Stomach (tissue), 19 donors: ENCODE measurements at places on chromosomes 6 and 20. TPM values are rescaled to one million over a fixed set of nuclear protein-coding genes. Genes with fewer than 3 reads are reported as not detected.
A peak's percentile ranks its signal among the peaks of the same experiment; 100 is the strongest.

- DNase-seq: no peak
Observed at GRCh38 chr20:13353261-13353945, 132.3 kb downstream of the ISM1 start.

GRCh38 chr6:67433124-67433523 lies 1202.0 kb upstream of the ADGRB3 start:
- DNase-seq: no peak

Gene TNF
- total RNA-seq: not detected

Gene COL9A3
- not detected for total RNA-seq

Gene E2F3
- total RNA-seq: 11.6 TPM

Gene ULBP2
- not detected for total RNA-seq

Gene CST4
- not detected for total RNA-seq

- DNase-seq: no peak
Observed at GRCh38 chr6:53721766-53722165, 56.2 kb upstream of the KLHL31 start.

- DNase-seq: no peak
Observed at GRCh38 chr6:40312213-40313015, 274.8 kb downstream of the LRFN2 start.

Gene ADGRB3
- total RNA-seq: not detected

Gene CALHM6
- total RNA-seq: 8.1 TPM

GRCh38 chr6:156645097-156645496 lies 132.1 kb upstream of the ARID1B start:
- DNase-seq: no peak

- no peak for DNase-seq
Observed at GRCh38 chr6:12941422-12941821, 224.9 kb downstream of the PHACTR1 start.

Gene TSBP1
- total RNA-seq: not detected

Gene RAET1L
- total RNA-seq: not detected

Gene AP5S1
- total RNA-seq: 14.8 TPM

Gene RAB32
- total RNA-seq: 4.6 TPM

GRCh38 chr6:7108196-7108963 lies 619 bp downstream of the RREB1 start:
- peak; percentile 82 for DNase-seq

Gene LTV1
- total RNA-seq: 18.3 TPM

- no peak for DNase-seq
Observed at GRCh38 chr20:63094767-63095499, 88.2 kb upstream of the BHLHE23 start.

GRCh38 chr20:58056921-58057686 lies 171.3 kb downstream of the ANKRD60 start:
- DNase-seq: no peak

Gene VSTM2L
- total RNA-seq: not detected

Gene CST1
- total RNA-seq: not detected

GRCh38 chr20:33554914-33555420 lies 65.1 kb downstream of the CBFA2T2 start:
- DNase-seq: no peak

DNA sequence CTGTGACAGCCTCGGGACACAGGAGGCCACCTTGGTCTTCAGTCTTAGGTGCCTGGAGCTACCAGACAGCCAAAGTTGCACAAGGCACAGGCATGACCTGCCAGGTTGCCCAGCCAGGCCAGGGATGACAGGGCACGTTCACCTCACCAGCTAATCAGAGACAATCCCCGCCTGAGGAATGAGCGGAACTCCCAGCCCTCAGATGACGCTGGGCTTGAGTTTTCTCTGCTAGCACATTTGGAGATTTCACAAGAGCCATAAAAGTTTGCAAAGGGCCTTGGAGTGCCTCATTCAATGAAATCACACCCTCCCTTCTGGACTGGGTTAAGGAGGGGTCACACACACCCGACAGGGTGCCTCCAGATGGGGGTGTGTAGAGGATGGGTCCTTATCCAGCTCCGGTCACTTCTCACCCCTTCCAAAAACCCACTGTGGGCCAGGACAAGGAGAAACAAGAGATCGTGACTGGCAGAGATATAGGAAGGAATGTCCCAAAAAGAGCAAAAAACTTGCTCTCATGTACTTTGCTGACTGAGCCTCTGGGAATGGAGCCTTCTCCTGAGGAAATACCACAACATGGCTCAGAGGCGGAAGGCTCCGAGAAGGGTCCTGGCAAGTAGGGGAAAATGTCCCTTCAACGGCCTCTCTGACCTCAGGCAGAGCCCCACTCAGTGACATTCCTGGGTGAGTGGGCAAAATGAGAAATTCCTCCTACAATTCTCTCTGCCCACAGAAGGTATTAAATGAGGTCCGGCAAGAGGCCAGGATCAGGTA lies 121.6 kb downstream of the ISM1 start:
- DNase-seq: no peak

- DNase-seq: no peak
Observed at GRCh38 chr6:125750692-125751333, 1.4 kb downstream of the HEY2 start.

DNA sequence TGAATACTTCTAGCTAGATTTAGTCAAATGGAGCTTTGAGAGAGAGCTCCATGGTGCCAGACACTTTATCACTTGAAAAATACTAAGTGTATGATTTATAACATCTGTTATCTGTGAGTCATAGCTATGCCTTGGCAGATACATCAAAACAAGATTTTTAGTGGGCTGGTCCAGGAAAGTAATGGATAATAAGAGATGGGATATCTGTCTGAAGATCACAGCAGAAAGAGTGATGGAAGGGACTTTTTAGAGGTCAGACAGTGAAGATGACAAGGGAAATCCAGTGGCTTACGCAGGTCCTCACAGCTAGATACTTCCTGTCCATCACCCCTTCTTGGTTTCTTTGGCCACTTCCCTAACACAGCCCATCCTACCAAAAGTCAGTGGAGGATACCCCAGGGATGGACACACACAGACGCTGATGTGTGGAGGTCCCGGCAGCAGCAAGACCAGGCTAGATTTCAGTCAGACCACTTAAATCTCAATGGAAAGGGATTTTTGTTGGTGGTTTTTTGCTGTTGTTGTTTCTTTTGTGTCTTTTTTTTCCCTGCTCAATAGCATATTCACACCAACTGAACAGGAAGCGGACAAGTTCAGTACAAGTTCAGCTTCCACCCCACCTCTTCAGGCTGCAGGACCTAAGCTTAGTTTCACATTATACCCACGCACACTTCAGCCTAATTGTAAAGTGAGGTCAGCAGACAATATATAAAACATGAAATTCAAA lies 209.3 kb downstream of the ALDH8A1 start:
- DNase-seq: no peak

Gene RGS19
- total RNA-seq: 3.1 TPM

- no peak for DNase-seq
Observed at GRCh38 chr6:71028236-71028876, 71.5 kb upstream of the B3GAT2 start.

DNA sequence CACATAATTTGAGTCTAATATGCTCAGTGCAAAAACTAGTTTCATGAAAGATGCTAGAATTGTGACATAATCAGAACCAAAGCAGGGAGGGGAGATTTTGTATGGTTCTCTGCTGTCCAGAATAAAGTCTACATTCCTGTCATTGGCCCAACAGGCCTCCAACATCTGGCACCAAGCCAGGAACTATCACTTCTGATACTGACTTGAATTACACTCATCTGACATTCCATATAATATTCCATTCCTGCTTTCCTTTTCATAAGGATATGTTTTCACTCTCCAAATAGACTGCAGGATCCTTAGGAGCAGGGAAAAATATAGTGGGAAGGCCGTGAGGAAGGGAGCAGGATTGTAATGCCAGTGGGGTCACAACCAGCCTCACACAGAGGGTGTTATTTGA lies 84.6 kb upstream of the BTN3A2 start:
- DNase-seq: no peak

- no peak for DNase-seq
Observed at GRCh38 chr6:34661357-34661756, 35.2 kb downstream of the ILRUN start.

DNA sequence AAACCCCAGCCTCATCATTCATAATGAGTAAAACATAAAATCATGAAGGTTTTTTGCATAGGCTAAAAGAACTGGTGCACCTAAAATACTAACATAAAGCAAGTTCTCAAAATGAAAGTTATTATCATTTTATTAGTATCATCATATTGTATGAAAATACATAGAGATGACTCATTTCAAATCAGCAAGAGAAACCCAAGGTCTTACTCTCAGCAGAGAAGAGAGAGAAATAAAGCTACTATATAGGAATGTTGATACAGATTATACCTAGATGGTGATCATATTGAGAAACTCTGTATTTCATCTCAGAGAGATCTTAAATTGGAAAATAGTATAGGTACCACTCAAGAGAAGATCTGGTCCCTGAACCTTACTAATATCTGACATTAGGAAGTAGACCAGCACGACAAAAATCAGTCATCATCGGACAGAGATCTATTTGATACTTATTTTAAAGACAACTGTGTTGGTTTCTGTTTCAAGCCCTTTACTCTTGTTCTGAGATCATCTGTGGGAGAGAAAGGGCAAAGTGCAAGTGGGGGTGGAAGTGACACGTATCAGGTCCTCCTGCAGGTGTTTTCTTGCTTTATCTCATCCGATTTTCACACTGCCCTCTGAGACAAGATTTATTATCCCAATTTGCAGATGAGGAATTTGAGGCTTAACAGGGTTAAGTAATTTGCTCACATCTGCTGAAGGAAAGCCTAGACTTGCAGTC lies 532.3 kb downstream of the MAFB start:
- no peak for DNase-seq

Gene MRPL14
- total RNA-seq: 59.1 TPM

DNA sequence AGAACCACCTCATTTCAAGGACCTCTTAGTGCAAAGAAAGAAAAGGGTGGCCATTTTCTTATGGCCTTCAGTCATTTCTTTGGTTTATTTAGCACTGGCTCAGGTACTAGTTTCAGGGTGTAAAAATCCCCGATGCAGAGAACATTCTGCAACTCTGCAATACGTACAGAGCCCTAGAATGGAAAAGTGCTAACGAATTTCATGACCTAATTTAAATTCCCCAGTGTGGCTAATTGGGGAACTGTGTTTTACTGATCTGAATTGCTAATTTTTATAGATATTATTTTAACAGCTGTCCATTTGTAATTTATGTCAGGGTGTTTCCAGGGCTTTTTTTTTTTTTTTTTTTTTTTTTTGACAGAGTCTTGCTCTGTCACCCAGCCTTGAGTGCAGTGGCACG lies 160.7 kb downstream of the UST start:
- DNase-seq: no peak
